Stimulated activated CD8-positive, alpha-beta memory T cell treated with anti-CD3 and anti-CD28 coated beads, Interleukin-4, amount 100 ng/mL, for 1 hour (primary cell): ENCODE measurements at places on chromosomes 5 and 9.

GRCh38 chr9:108618906-108619550 lies 236.8 kb downstream of the ACTL7B start:
- no peak for DNase-seq

- DNase-seq: no peak
Measured at GRCh38 chr5:150389531-150390266, 23.0 kb downstream of the CD74 start.

- DNase-seq: no peak
Measured at GRCh38 chr9:36100532-36100931, 36.0 kb upstream of the GLIPR2 start.

DNA sequence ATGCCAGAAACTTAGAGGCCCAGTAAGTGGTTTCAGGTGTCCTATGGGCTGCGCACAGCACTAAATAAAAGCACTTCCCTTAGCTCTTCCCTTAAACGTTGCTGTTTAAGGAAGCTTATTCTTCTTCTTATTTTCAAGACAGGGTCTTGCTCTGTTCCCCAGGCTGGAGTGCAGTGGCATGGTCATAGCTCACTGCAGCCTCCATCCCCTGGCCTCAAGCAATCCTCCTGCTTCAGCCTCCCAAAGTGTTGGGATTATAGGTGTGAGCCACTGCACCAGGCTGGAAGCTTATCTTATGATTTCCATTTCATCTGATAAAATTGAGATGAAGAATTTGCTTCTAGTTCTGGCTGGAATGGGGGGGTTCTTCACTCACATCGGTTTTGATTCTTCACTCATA lies 15.6 kb upstream of the TJP2 start:
- DNase-seq: no peak

GRCh38 chr5:137084016-137084415 lies 415.1 kb downstream of the SPOCK1 start:
- DNase-seq: no peak

DNA sequence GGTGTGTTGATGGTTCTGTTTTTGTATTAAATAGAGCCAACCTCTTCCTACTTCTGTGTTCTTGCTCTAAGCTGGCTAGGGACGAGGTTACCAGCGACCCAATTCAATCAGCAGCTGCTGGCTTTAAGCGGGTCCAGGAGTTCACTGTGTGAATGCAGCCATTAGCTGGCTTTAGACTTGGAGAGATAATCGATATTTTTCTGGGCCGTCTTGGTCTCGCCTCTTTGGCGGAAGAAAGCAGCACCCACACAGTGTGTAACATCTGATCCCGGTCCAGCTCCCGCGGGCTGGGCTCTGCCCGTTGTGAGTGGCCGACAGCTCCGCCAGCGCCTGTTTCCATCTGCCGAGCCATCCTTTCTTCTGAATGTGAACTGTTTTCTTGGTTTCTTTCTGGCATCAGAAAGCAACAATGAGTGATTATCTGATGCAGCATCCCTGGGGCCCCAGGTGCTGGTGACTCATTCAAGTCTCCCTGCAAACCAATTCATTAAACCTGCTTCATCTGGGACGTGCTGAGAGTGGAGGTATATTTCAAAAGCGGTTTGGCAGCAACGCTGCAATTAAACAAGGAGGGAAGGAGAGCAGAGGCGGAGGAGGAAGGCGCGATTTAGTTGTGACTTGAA lies 90.8 kb upstream of the IRX4 start:
- DNase-seq: no peak

DNA sequence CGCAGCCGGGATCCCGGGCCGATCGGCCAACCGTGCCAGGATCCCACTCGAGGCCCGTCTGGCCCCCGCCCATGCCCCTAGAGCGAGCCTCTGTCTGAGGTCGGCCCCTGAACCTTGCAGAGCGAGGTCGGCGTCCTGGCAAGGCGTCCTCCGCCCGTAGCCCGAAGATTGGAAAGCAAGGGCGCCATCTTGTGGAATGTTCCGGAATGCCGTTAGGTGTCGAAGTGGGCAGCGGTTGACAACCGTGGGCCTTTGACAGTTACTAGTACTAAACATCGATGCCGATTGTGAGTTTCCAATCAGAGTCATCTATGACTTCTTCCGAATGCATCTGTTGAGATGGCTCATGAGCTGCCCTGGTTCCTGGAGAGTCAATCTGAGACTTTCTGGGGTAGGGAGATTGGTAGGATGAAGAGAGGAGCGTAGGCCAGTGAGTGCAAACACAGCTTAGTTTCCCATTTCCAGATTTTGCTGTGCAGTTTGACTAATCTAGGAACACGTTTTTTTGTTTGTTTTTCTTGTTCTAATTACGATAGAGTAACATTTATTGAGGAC lies 923 bp upstream of the PLK2 start:
- DNase-seq: peak; percentile 81

- no peak for DNase-seq
Measured at GRCh38 chr9:128412120-128412790, 8.4 kb upstream of the CERCAM start.

- no peak for DNase-seq
Measured at GRCh38 chr5:38285226-38285625, 26.9 kb downstream of the EGFLAM start.

GRCh38 chr9:93503381-93503780 lies 50.0 kb upstream of the FAM120AOS start:
- no peak for DNase-seq

DNA sequence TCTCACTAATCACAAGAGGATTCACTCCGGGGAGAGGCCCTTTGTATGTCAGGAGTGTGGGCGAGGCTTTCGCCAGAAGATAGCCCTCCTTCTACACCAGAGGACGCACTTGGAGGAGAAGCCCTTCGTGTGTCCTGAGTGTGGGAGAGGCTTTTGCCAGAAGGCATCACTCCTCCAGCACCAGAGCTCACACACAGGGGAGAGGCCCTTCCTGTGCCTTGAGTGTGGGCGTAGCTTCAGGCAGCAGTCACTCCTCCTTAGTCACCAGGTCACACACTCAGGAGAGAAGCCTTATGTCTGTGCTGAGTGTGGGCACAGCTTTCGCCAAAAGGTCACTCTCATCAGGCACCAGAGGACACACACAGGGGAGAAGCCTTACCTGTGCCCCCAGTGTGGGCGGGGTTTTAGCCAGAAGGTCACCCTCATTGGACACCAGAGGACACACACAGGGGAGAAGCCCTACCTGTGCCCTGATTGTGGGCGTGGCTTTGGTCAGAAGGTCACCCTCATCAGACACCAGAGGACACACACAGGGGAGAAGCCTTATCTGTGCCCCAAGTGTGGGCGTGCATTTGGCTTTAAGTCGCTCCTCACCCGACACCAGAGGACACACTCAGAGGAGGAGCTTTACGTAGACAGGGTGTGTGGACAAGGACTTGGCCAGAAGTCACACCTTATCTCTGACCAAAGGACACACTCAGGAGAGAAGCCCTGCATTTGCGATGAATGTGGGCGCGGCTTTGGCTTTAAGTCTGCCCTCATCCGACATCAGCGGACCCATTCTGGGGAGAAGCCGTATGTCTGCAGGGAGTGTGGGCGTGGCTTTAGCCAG lies 27.8 kb downstream of the NUTM2F start:
- no peak for DNase-seq

- DNase-seq: no peak
Measured at GRCh38 chr9:133154097-133154989, 9.4 kb downstream of the GBGT1 start.

DNA sequence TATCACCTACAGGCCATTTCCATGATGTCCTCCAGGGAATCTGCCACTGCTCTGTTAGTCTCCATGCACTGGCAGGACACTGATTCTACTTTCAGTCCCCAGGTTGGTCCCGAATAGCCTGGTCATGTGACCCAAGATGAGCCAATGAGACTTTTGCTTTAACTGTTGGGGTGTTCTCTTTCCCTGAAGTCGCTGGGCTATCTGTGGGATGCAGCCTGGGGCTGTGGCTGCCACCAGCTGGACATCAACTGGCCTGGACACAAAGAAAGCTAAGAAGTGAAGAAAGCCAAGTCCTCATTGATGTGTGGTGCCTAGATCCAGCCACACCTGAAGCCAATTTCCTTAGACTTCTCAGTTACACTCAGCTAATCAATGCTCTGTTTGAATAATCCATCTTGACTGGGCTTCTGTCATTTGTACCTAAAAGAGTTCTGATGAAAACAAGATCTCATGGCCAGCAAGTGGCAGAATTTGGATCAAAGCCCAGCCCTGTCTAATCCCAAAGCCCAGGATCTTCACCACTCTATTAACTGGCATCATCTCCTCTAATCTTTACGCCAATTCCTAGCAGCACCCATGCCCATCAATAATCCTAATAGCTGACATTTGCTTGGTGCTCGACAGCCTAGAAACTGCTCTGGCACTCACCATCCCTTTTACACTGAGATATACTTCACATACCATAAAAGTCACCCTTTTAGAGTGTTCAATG lies 37.0 kb downstream of the SH3PXD2B start:
- no peak for DNase-seq

DNA sequence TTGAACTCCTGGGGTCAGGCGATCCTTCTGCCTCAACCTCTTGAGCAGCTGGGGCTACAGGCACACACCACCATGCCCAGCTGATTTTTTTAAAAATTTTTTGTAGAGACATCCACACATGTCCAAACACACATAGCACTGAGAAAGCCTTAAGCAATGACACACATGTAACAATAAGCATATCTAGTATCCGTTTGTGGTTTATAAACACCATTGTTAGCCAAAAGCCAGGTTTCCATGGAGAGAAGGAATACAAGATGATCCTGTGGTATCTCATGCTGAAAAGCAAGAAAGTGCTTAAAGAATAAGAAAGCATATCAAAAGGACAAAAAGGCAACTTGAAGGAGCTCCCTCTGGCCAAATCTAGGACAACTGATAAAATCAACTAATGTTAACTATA lies 29.7 kb upstream of the SLC1A3 start:
- no peak for DNase-seq

GRCh38 chr5:179414459-179415261 lies 69.4 kb upstream of the ADAMTS2 start:
- DNase-seq: no peak

DNA sequence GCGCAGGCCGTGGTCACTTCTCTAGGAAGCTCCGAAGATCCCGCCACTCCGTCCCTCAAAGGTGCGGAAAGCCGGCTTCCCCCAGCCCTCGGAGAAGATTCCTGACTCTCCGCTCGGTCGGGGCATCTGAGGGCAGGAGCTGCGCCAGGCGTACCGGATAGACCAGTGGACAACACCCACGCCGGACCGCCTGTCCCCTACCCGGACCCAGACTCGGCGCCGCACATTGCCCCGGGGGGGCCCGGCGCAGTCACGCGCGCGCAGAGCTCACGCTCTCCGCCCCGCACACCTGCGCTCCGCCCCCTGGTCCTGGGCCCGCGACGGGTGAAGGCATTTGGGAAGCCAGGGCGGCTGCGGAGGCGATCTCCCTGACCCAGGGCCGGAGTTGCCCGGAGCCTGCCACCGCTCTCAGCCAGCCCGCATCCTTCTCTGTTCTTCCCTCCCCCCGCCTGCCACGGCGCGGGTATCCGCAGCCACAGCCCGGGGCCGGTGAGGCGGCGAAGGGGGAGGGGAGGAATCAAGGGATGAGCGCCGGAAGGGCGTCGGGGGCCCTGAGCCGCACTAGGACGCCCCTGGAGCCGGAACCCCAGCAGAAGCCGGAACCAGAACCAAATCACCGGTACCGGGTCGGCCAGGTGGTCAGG lies 448 bp downstream of the RELL2 start:
- DNase-seq: no peak

GRCh38 chr5:88830567-88830966 lies 52.4 kb downstream of the MEF2C start:
- DNase-seq: no peak

GRCh38 chr5:52998552-52999313 lies 9.6 kb downstream of the ITGA2 start:
- no peak for DNase-seq

- no peak for DNase-seq
Measured at GRCh38 chr5:159576902-159577301, 246.6 kb upstream of the IL12B start.

GRCh38 chr9:107809871-107810460 lies 320.4 kb upstream of the KLF4 start:
- DNase-seq: no peak

GRCh38 chr5:130216286-130216685 lies 312.0 kb downstream of the CHSY3 start:
- no peak for DNase-seq

- no peak for DNase-seq
Measured at GRCh38 chr5:113572716-113573115, 59.2 kb downstream of the YTHDC2 start.

- DNase-seq: no peak
Measured at GRCh38 chr5:152813526-152813925, 408.4 kb upstream of the NMUR2 start.

GRCh38 chr9:24257726-24258125 lies 288.0 kb downstream of the IZUMO3 start:
- DNase-seq: no peak

DNA sequence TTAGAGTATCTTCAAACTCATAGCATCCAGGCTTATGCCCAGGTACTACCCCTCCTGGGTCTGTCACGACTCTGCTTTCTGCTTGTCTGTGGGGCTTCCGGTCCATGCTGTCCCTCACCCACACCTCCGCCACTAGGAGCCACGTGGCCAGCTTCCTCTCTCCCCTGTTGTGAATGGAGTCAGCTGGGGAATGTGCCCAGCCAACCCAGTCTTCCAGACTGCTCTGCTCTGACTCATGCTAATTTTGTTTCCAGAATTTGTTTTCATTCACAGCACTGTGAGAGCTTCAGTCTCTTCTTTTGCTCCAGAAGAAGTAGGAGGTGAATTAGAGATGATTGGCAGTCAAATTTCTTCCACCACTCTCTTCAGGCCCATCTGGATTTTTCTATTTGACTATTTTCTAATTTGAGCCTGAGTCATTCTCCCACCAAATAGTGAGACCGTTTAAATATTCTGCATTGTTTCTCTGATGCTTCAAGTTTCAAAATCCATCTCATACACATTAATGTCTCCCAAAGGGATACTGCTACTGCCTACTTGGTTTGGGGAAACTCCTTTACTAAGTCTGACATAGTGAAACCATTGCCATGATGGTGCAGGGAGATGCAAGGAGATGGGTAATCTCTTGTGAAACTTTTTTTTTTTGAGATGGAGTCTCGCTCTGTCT lies 424.1 kb upstream of the KIF2A start:
- DNase-seq: no peak

GRCh38 chr5:60852317-60852716 lies 8.2 kb upstream of the ELOVL7 start:
- no peak for DNase-seq

DNA sequence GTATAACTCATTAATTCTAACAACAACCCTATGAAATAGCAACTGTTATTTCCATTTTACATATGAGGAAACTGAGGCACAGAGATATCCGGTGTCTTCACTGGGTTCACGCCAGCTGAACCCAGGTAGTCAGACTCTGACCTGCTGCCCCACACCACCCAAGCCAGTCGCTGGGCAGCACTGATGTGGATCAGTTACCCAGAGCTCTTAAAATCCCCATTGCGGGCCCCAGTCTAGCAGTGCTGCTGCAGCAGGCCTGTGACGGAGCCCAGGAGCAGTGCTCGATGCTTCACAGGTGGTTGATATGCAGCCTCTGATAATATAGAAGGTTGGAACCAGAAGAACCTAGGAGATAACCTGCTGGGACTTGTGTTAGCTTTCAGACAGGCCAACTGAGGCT lies 24.3 kb downstream of the PTPA start:
- no peak for DNase-seq

DNA sequence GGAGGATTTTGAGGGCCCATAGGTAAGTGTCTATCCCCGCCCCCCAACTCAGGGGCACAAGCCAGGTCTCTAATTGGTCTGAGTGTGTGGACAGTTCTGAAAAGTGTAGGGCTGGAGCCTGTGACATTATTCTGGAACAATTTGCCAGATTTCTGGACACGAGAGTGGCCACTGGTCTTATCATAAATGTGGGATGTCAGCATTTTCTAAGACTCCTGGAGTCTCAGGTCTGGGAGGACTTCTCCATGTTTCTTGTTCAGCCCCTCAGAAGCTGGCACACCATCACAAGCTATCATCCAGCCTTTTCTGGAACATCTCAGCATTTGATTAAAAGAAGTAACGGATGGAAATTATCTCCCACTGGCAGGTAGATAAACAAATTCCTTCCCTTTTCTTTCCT lies 141.4 kb downstream of the SEC61B start:
- no peak for DNase-seq
